ENCODE measurements at places on chromosomes 5 and 9. TPM values are rescaled to one million over a fixed set of nuclear protein-coding genes. Genes with fewer than 3 reads are reported as not detected.

The SV2C gene
- total RNA-seq, result 6.9 TPM

The TMOD1 gene
- total RNA-seq, result 10.5 TPM

The GDNF gene
- 0.98 TPM for total RNA-seq

The HSPB3 gene
- 0.53 TPM for total RNA-seq
